Ureter (tissue), 1 donor: ENCODE measurements at places on chromosomes 12 and 14.
A peak's percentile ranks its signal among the peaks of the same experiment; 100 is the strongest.

GRCh38 chr14:102924632-102925588 is 2.4 kb downstream of the AMN start:
- DNase-seq: no peak

DNA sequence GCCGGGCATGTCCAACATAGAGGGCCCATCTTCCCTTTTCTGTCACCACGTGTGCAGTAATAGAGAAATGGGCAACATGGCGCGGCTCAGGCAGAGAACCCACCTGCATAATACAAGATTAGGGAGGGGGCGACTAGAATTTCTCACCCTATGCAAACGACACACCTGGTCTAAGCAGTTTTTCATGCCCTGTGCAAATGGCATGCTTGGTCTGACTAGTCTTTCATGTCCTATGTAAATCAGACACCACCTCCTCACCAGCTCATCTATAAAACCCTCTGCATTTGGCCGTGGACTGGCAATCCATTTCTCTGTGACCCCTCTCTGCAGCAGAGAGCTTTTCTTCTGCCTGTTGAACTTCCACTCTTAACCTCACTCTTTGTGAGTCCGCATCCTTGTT is 180.2 kb upstream of the PZP start:
- no peak for DNase-seq

- DNase-seq: no peak
Measured at GRCh38 chr12:64600164-64600561, 10.1 kb upstream of the RASSF3 start.

GRCh38 chr14:47730296-47730695 is 54.9 kb upstream of the MDGA2 start:
- DNase-seq: no peak

DNA sequence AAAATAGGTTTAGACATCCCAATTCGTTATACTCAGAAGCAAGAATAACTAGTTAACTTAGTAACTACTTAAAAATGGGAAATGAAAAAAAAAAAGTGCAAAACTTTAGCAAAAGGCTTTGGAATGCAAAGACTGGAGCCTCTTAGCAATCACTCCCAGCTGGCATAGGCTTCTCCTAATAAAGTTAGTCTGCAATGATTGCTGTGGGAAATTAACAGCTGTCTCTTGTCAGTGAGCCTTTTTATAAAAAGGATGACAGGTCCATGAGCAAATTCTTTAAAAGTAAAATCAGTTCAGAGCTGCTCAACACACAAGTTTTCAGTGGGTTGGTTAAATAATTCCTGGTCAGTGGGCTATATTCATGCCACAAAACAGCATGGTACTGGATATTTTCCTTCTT is 7.4 kb upstream of the SYCP3 start:
- no peak for DNase-seq

DNA sequence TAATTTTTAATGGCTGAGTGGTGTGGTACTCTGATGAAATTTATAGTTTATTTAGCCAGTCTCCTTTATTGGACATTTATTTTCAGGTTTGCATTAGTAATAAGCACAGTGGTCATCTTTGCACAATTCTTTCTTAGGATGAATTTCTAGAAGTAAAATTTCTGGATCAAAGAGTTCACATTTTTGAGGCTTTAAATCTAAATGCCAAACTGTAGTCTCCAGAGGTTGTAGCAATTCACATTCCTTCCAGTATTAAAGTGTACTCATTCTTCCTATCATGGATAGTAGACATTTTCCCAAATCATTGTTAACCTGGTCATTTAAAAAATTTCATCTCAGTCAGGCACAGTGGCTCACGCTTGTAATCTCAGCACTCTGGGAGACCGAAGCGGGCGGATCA is 24.8 kb downstream of the SLC39A9 start:
- no peak for DNase-seq

GRCh38 chr12:54604436-54604835 is 16.0 kb upstream of the PPP1R1A start:
- no peak for DNase-seq

DNA sequence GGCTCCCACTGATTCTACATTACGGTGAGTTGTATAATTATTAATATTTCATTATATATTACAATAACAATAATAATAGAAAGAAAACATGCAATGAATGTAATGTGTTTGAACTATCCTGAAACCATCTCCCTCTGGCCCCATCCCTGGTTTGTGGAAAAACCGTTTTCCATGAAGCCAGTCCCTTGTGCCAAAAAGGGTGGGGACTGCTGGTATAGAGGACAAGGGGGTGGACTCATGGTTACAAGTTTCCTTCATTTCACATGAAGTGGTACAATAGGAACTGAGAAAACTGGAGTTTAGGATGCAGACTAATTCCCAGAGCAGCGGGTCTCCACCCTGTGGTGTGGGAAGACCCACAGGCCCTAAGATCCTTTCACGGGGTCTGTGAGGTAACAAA is 3.0 kb upstream of the C1RL start:
- DNase-seq: no peak

DNA sequence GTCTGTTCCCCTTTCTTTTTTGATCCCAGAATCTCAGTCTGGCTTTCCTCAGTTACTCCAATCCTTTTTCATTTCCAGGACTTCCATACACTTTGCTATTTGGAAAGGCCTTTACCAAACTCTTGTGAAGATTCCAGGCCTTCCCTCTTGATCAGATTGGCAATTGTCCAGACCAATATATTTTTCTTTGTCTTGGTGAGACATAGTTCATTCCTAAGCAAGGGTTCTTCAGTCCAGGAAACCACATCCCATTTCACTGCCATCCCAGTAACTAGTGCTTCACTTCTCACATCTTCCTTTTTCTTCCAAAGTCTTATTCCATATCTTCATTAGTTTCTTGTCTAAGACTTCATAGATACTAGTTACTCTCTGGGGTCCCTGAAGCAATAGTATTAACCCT is 2.1 kb upstream of the PTPRQ start:
- no peak for DNase-seq

DNA sequence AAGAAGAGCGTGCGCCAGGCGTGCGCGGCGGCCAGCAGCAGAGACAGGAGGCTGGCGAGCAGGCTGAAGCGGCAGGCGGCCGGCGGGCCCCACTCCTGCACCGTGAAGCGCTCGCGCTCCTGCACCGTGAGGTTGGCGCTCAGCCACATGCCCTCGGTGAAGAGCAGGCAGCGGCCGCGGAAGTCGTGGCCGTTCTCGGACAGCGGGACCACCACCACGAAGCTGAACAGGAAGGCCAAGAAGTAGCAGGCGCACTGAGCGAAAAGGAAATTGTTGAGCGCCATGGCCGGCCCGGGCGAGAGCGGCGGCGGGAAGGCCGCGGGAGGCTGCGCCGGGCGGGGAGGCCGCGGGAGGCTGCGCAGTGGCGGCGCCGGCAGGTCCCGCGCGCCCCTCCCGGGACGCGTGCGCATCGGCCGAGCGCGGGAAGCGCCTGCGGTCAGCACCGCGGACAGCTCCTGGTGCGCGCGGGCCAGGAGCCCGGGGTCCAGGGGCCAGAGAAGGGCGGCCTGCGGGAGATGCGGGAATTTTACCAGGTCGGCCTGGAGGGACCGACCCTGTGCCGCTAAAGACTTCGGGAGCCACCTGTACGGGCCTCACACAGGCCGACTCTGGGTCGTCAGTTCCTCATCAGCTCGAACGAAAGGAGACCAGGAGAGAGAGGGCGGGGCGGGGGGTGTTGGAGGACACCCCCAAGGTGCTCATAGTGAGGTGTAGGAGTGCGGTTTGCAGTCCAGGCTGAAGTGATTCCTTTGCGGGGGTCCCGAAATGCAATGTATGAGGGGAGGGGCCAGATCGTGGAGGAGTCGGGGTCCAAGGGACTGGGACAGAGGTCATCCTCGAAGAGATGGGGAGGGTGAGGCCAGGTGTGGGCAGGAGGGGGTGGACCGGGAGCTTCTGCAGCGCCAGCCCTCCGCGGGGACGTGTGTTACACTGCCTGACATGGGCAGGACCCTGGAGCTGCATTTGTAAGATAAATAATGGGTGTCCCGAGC is at the start of gene TMEM179:
TMEM179 (minus strand) TSS at position 315 of the 992 bp plus-strand sequence; CDS start at position 284, 31 bp downstream.
- DNase-seq: peak; percentile 41

DNA sequence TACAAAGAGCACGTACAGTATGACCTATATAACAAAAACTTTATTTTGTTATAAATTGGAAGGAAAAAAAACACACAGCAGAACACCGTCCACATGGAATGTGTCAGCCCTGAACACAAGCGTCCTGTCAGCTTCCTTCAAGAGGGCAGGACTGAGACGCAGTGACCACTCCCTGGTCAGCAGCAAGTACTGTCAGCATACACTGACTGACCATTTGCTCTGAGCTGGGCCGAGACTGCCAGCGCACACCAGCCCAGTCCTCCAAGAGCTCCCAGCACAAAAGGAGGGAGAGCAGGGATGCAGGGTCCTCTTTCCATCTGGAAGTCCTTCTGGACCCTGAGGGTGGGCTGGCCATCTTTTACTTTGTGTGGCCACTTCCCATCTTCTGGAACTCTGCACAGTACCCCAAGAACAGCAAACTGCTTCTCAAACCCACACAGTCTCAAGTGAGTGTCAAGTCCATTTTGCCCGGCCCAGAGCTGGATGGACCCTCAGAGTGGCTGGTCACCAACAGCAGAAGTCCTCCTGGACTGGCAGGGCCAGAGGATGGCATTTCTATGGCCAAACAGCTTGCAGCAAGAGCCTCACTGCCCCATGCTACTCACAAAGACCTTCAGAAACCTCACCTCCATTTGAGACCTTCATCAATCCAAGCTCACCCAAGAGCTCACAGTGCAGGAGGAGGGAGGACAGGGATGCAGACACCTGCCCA is 11.7 kb downstream of the CCDC88C start:
- DNase-seq: no peak

GRCh38 chr12:106878804-106879203 is 76.9 kb upstream of the TMEM263 start:
- DNase-seq: no peak

DNA sequence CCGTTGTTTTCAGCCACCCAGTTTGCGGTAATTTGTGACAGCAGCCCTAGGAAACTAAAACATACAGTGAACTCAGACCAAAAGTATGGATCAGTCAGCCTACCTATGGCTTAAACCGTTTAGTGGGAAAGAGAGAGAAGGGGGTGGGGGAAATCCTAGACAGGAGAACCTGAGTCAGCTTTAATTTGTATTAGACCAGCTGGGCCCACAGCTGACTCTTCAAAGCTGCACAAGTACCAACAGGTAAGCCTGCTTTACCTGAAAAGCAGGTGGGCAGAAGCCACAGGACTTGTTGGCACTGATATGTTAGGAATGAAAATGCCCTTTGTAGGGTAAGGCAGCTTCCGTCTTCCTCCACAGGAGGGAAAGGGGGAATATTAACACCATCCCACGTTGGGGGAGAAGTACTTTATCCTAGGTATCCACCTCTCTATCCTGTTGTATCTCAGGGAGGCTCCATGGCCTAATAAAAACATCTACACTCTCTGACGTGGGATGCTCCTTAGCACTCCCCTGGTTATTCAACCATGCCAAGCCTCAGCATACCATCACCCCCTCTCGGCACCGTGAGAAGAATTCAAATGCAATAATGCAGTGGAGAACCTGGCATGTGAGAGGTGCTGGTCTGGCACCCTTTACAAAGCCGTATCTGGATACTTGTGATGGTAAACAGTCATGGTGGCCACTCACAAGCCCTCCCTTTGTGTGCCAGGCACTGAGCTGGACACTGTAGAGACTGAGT is 70.3 kb downstream of the STON2 start:
- peak; percentile 83 for DNase-seq

DNA sequence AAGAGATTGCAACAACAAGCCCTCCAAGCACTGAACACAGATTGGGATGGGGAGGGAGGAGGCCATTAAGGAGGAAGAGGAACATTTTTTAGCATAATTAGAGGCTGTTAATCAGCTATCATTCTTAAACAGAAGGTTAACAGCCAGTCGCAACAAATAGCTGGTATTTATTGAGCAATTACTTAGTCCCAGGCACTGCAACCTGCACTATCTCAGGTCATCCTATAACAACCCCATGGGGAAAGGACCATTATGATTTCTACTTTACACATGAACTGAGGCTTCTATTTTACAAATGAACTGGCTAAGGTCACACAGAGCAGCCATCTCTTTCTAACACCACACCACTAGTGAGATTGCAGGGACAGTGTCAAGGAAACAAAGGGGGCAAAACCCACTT is 10.4 kb downstream of the RAB35 start:
- no peak for DNase-seq

DNA sequence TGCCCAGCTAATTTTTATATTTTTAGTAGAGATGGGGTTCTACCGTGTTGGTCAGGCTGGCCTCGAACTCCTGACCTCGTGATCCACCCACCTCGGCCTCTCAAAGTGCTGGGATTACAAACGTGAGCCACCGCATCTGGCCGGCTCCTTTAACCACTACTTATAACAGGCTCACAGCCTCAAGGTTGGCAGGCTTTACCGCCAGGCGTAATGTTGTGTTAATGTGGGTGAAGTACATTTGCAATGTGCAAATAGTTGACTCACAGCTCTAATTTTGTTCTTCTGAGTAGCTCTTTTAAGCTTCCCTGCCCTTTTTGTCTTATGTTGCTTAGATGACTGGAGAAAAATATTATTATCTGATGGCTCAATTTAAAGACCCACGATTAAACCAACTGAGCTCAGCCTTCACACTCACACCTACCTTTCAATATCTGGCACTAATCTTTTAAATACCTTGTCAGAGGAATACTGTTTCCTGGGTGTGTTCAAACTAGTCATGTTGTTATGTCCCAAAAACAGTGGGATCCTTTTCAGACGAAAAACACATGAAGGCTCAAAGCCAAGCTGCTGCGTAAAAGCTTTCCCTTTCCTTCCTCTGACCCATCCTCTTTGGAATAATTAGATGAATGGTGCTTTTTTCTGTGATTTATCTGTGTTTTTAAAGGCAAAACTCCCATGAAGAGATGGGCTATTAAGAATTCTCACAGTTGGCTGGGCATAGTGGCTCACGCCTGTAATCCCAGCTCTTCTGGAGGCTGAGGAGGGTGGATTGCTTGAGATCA is 57.2 kb upstream of the USP44 start:
- no peak for DNase-seq

GRCh38 chr12:95195122-95195521 is 22.1 kb downstream of the FGD6 start:
- no peak for DNase-seq

DNA sequence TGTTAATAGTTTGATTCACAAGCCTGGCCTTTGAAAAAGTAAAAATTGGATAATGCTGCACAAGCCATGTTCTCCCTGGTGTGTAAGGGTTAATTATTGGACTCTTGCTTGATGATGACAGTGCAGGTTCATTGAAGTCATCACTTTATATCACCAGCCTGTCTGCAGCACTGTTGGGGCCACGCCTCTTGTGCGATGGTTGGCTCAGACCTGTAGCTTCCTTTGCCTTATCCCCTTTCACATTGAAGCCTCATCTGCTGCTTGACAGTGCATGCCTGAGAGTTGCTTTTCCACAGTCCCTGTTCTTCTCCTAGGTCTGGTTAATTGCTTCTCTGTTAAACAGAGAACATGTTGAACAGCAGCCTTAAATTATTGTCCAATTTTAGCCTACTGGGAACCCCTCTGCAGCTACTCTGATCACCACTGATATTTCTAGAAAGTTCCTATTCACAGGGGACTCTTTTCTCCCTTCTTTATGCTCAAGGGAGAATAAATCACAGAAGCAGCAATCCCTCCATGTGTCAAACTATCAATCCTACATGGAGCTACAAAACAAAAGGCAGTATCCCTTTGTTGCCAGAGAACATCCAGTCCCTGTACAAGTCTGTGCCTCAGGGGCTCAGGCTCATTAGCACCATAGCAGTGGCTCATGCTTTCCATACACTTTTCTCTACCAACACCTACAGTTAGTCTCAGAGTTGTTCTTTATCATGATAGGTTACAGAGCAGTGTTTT is 322.1 kb downstream of the RGS6 start:
- DNase-seq: no peak
